ENCODE measurements at places on chromosomes 7 and 10.

- no peak for DNase-seq
These were observed 31.8 kb downstream of the CTBP2 start for GRCh38 chr10:125128397-125129075.

- DNase-seq: no peak
These were observed 272.5 kb upstream of the SEMA3E start for GRCh38 chr7:83921271-83921940.

DNA sequence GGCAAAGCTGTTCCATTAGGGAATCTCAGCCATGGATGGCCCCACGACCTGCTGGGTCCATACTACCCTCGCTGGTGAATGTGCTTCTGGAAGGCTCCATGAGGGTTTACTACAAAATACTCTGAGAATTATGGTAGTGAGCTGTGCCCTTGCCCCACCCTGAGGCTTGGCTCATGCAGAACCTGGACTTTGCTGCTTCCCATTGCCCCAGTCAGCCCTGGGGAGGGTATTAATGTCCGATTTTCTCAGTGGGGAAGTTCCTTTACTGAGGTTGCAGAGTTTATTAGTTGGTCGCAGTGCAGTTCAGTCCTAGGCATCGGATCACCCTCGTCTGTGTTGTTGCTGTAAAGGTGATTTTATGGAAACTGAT lies 310.1 kb downstream of the WDR37 start:
- no peak for DNase-seq

- no peak for DNase-seq
These were observed 102.7 kb upstream of the FAM13C start for GRCh38 chr10:59465088-59465487.

DNA sequence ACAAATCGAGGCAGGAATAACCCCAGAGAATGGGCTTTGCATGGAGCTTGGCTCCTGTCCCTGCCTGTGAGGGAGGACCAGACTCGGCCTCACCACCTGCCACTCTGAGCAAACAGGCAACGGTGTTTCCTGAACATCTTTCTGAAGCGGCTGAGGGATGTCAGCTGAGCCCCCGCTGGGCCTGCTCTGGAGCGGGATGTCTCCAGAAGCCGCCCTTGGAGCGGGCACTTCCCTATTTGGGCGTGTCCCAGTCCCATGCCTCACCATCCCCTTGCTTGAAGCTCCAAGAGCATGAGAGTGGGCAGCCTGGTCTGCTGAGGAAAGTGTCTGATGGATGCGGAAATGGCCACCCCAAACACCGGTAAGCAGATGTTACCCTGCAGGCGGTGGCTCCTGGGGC lies 10.2 kb downstream of the ALKBH4 start:
- DNase-seq: no peak

- DNase-seq: no peak
These were observed 121.9 kb downstream of the FAM107B start for GRCh38 chr10:14652816-14653215.

DNA sequence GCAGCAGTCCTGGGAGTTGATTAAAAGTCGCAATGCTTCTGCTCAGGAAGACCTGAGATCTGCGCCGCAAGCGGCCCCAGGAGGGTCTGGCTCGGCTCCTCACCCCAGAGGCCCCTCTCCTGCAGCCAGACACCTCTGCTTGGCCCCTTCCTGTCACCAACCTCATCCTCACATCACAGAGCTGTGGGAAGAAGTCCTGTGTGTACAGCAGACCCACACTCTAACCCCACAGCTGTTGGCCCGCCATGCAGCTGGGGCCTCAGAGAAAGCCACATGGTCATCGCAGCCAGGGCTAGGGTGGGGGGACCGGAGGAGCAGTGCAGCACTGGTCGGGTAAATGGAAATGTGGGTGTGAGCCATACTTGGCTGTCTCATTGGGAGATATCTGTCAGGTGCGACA lies 97.7 kb downstream of the RGS10 start:
- DNase-seq: no peak

DNA sequence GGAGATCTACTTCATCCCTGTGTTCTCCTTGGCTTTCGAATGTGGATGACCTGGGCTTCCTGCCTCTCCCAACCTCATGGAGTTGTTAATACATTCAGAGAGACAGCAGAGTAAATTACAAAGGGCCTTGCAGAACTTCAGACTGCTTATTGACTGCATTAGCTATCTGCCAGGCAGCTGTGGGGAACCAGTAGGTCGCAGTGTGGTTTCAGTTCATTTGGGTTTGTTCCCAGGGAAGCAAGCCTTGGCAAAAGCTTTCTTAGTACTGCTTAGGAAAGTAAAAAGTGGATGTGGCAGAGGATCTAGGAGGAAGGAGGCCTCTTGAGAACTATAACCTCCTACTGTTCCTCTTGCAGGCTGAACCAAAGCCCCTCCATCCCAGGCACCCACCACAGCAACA lies 9.2 kb downstream of the NPFFR1 start:
- no peak for DNase-seq

- no peak for DNase-seq
These were observed 38.5 kb downstream of the COL1A2 start for GRCh38 chr7:94433224-94433623.

- no peak for DNase-seq
These were observed 434.1 kb downstream of the DNAJB9 start for GRCh38 chr7:109003742-109004141.

GRCh38 chr10:100522107-100522801 lies 2.6 kb upstream of the SEC31B start:
- no peak for DNase-seq

GRCh38 chr7:134709197-134709596 lies 62.5 kb downstream of the BPGM start:
- DNase-seq: no peak

DNA sequence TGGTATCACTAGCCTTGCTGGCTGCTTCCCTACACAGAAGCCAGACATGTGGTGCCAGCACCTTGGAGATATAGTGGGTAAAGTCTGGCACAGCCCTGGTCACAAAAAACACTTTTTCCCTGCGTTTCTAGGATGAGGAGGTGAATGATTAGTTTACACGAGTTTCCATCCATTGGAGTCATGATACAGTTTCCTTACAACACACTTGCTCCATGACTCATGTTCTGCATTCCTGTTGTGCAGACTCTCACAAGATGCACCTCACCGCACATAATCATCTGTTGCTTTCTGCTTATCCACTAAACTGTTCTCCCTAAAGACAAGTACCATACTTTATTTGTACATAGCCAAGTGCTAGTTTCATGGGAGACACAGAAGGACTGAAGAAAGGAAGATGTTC lies 747.1 kb upstream of the GALNT17 start:
- no peak for DNase-seq

DNA sequence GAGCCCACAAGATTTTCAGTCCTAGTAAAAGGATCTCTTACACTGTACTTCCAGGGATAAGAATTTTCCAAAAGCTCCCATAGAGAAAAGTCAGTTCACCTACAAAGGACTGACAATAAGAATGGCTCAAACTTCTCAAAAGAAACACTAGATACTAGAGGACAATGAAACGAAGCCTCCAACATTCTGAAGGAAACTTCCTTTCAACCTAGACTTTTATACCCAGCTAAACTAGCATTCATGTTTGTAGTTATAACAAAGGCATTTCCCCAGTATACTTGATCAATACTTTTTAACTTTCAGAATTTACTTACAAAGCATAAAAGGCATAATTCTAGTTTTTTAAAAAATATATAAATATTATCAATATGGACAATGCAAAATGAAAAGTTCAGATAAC lies 41.0 kb upstream of the DNAAF5 start:
- DNase-seq: no peak

GRCh38 chr10:7337431-7338171 lies 73.2 kb downstream of the SFMBT2 start:
- no peak for DNase-seq

GRCh38 chr10:125006188-125006680 lies 64.3 kb downstream of the ZRANB1 start:
- no peak for DNase-seq

- no peak for DNase-seq
These were observed 10.4 kb downstream of the UNC5B start for GRCh38 chr10:71222601-71223346.

GRCh38 chr7:77727527-77727926 lies 31.3 kb downstream of the RSBN1L start:
- DNase-seq: no peak

DNA sequence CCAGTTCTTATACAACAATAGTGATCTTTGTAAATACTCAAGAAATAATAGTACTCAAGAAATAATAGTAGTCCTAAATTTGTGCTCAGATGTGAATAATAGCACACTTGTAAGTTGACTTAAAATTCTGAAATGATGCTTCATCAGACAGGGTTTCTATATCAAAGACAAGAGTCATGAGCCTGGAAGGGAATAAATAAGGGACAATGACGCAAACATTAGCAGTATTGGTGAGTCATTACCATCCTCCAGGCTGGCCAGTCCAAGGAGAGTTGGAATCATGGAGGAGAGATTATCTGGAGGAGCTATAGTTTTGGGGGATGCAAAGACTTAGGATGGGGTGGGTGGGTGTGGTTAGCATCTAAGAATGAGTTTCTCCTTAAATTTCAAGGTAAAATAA lies 6.1 kb upstream of the SH3PXD2A start:
- no peak for DNase-seq

DNA sequence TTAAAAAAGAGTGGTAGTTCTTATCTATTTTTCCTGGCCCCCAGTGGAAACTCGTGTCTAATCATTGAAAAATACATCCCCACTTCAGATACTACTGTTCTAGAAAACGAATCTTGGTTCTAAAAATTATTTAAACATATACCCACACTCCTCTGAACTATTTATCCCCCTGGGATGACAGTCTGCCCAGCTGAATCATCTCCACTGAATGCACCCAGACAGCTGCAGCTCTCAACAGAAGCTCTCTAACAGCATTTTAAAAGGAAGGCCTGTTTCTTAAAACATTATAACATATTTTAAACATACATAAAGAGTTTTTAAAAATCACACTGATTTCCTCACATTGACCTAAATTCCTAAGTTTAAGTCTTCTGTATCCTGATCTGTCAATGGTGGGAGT lies 544.6 kb upstream of the PHF14 start:
- no peak for DNase-seq

- no peak for DNase-seq
These were observed 117.1 kb downstream of the KMT2E start for GRCh38 chr7:105131033-105131656.

GRCh38 chr7:4115442-4115841 lies 566.7 kb upstream of the FOXK1 start:
- DNase-seq: no peak

- no peak for DNase-seq
These were observed 23.5 kb upstream of the FAM133B start for GRCh38 chr7:92613720-92614119.

DNA sequence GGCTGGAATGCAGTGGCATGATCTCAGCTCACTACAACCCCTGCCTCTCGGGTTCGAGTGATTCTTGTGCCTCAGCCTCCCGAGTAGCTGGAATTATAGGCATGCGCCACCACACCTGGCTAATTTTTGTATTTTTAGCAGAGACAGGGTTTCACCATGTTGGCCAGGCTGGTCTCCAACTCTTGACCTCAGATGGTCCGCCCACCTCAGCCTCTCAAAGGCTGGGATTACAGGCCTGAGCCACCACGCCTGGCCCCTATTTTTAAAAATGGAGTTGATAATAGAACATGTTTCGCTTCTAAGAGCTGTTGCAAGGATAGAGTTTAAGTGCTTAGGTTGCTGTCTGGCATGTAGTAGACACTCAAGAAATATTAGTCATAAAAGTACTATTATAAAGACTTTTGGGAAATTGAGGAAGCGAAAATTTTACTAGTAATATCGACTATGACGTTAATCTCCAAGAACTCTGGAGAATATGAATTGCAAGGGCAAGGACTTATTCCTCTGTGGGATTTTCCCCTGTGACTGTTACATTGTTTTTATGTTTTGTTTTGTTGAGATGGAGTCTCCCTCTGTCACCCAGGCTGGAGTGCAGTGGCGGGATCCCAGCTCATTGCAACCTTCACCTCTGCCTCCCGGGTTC lies 7.9 kb downstream of the GTF2I start:
- DNase-seq: no peak

DNA sequence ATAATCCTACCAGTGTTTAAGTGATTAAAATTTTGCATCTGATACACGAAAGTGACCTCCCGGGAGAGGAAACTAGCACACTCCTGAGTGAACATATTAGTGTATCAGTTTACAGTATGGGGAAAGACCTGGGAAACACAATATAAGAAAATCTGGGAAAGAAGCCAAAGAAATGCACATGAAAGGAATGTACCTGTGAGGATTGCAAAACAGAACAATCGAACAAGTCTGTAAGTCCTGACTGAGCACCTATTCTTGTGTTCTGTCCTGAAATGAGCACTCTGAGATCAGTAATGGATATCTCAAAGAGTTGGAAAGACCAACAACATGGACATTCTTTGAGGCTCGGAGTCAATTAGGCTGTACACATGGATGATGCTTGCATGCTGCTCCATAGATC lies 554.7 kb downstream of the SORCS3 start:
- DNase-seq: no peak

DNA sequence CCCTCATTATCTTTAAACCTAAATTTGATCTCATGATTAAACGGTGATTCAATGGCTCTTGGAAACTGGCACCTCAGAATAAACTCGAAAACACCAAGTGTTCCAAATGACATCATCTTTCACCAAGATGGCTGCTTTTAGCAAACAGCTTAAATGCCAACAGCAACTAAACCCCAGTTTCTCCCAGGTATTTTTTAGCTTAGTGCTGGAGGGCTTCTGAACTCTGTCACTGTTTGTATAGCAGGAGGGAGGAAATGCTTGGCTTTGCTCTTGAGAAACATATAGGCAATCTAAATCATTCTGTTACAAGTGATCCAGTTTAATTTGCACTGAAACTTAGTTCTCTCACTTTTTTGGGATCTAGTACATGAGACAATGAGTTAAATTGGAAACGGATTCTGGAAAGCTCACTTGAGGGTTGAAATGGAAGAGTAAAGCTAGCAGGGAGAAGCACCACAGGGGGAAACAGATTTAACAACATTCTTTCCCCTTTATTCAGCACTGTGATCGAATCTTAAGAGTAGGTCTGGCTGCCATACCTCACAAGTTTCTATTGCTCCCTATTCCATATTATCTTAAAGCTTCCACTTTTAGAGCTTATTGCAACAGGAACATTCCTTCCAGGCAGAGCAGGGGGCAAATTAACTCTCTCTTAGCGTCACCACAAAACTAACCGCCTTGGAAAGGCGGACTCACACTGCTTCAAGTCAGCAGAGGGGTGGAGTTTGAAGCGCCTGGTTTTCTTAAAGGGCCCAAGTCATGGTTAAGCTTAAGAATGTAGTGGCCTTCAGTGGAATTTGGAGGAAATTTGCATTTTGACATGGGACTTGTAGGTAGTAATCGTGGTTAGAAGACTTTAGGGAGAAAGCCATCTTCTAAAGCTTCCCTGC lies 1.8 kb upstream of the CCDC6 start:
- peak; percentile 60 for DNase-seq

DNA sequence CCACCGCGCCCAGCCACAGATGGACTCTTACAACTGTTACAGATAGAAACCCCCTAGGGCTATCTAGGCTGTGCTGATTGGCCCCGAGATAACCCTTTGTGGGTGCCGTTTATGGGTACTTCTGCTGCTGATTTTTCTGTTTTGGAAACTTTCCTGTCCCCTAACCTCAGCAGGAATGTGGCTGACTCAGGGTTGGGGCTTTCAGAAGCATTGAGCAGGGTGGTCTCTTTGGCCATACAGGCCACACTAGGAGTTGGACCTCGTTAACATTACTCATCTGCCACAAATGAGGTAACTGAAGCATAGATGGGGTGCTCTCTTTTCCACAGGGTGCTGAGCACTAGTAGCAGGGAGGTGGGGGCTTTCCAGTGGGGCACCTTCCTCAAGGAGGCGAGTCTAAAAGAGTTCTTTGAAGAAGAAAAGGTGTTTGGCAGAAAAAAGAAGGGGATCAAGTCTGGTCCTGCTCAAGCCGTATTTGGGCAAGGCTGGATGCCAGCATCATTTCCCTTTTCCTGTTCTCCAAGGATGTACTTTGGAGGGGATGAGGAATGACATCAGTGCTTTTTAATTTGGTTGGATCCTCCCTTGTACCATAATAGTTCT lies 6.4 kb downstream of the ZSCAN25 start:
- no peak for DNase-seq

Data from HFF-Myc (cell line).